ENCODE measurements at places on chromosomes 13 and 19.

DNA sequence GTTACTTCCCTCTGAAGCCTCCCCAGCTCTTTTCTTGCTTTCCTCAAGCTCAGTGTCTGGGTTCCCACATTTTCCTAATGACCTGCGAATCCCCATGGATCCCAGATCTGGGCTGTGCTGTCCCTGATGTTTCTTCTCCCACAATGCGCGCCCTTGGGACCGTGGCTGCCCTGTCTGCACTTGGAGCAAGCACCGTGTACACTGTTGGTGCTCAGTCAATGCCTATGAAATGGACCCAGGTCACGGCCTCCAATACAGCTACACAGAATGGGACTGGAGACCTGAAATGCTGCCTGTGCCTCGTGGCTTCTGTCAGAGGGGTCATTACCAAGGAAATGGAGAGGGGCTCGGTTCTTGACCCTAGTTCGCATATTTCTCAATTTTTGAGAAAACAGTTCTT, 160.1 kb upstream of the SOX1 start:
- no peak for DNase-seq

GRCh38 chr13:63699948-63700347, 2284.3 kb upstream of the PCDH20 start:
- no peak for DNase-seq

DNA sequence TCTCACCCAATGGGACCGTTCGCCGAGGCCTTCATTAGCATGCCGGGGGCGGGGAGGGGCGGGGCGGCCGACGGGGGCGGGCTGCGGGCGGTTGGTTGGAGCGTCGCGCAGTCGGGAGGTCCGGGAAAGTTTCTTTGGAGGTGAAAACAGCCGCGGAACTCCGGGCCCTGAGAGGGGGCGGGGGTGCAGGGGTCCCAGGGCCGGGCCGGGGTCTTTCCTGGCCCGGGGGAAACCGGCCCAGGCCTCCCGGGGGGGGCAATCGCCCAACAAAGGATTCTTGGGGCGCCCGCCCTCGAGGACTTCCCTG, at the start of gene HMG20B:
Gene HMG20B (plus strand): TSS at position 90 of the 307 bp plus-strand sequence. CDS start 366 bp downstream, outside the sequence.
- no peak for DNase-seq

GRCh38 chr19:35345671-35346111, 2.0 kb upstream of the FFAR1 start:
- DNase-seq, result no peak

DNA sequence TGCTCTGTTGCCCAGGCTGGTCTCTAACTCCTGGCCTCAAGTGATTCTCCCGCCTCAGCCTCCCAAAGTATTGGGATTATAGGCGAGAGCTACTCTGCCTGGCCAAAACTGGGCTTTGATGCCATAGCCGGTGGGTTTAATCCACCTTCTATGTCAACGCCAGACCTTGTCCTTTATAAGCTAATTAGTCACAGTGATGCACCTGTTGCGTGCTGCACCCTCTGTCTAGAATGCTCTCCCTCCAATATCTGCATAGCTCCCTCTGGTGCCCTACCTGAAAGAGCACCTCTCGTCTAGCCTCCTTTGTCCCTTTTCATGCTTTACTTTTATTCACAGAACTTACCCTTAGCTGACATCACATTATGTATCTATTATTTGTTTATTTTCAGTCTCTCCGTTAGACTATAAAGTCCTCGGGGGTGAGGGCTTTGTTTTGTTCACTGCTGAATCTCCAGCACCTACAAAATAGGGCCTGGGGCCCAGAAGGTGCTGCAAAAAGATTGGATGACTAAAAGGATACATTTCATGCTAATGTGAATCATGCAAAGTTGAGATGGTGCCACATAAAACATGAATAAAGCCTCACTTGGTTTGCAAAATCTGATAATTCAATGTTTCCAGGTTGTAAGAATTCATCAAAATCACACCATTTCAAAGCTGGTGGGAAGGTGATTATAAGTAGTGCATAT, 148.1 kb downstream of the USP12 start:
- DNase-seq, result no peak

DNA sequence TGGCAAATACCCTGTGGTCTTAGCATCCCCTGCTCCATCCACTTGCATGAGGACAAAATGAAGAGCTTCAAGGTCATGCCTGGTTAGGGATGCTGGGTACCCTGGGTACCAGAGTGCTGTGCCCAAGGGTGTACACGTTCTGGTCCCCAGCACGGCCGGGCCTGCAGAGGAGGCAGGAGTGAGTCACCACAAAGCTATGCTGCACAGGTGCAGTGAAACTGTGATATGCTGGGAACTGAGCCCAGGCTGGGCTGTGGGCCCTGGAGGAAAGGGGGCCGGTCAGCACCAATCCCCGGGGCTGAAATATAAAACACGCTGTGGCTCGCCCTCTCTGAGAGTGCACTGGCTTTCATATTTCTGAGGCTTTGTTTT, 95.1 kb downstream of the TSHZ3 start:
- DNase-seq, result no peak

DNA sequence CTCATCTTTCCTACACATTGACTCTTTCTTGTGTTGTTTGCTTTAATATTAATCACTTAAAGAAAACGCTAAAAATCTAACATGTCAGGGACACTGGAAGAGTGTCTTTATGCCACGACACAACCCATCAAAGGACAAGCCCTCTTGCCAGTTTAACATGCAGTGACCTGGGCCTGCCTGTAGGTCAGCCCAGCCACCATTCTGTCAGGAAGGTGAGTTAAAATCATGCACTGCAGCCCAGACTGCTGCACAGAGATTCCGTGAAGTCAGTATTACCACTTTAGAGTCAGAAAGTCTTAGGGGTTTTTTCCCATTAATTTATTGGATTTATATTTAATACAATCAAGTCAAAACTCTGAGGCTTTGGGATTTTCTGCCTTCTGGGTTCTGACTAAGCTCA, 58.0 kb downstream of the TNFRSF19 start:
- no peak for DNase-seq

DNA sequence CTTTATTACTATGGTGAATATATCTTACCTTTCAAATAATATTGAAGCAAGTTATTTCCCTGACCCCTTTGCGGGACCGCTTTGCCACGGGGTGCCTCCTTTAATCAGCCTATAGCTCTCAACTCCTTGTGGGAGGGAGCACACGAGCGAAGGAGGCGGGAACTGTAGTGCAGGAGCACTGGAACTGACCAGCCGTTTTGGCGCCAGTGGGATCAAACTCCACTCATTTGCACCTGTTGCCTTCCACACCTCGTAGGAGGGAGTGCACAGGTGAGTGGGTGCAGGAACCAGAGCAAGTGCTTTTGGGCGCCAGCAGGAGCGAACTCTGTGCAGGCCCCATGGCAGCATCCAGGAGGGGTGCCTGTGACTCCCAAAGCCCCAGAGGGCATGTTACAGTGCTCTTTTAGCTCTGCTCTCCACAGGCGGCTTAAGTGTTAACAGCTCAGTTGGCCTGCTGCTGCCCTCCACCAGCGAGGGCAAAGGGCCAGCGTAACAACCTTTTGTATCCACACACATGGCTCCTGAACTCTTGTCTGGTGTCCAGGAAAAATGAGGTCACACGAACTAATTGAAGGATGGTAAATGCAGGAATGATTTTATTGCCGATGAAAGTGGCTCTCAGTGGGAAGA, 206.9 kb downstream of the GGACT start:
- no peak for DNase-seq

- DNase-seq, result no peak
Measured at GRCh38 chr13:43008596-43008995, 14.8 kb upstream of the DNAJC15 start.

DNA sequence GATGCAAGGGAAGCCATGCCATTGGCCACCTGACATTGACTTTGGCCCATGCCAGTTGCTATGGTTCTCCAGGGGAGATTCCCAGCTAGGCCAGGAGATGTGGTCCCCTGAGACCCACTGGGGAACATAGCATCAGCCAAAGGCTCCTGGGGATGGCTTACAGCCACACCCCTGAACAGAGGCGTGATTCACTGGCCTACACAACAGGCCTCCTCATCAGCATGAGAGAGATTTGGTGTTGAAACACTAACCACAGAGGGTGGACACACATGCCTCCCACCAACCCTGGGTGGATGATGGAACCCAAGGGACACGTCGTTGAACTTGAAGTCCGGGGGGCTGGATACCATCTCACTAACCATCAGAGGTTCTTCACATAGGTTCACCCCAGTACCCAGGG, 14.4 kb downstream of the IQCN start:
- no peak for DNase-seq

GRCh38 chr19:369876-370275, 25.3 kb upstream of the MIER2 start:
- no peak for DNase-seq

- DNase-seq, result no peak
Measured at GRCh38 chr19:39814595-39814994, 19.4 kb downstream of the DYRK1B start.

DNA sequence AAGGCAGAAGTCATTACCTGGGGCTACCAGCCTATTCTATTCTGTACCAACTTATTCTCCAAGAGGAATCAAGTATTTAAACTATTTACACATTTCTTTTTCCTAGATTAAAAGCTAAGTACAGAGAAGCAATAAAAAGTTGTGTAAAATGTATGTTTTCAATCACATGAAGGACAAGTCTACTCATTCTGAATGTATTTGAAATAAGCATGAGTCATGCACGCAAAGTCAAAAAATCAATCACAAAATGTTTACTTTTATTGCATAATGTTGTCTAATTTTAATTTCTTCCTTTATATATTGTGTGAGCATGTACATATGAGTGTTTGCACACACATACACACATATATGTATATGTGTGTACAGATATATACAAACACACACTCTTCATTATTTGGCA, 136.7 kb downstream of the DACH1 start:
- no peak for DNase-seq

DNA sequence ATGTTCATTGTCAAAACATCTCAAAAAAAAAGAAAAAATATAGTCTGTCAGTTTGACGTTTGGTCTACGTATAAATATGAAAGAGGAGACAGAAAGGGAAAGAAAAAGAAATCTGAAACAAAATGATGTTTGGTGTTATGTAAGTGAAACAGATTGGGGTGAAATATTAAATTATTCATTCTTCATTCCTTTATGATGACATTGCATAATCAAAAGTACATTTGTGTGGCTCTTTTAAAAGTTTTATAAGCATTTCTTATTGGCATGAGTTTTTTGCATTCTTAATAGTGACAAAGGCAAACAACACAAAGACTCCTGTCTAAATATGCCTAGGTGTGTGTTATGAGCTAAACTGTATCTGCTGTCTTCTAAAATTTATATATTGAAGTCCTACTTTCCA, 232.6 kb downstream of the EFNB2 start:
- no peak for DNase-seq

- no peak for DNase-seq
Measured at GRCh38 chr19:48661711-48662090, 11.1 kb downstream of the NTN5 start.

- no peak for DNase-seq
Measured at GRCh38 chr13:79258489-79258888, 147.6 kb downstream of the RBM26 start.

DNA sequence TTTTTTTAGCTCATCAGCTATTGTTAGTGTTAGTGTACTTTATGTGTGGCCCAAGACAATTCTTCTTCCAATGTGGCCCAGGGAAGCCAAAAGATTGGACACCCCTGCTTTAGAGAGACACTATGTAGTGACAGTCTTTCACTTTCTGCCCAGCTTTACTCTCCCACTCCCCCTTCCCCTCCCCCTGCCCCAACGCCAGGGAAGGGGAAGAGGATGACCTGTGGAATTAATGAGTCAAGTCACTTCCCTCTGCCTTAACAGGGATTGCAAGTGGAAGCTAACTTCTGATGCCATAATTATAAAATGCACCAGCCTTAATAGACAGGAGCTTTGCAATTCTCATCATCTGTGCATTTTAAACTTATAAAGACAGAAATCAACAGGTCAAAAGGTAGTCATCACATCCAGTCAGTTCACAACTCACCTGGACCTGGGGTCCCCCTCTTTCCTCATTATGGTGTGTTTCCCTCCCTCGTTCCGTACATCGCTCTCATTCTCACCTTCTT, 1.6 kb downstream of the ZNF415 start:
- no peak for DNase-seq

DNA sequence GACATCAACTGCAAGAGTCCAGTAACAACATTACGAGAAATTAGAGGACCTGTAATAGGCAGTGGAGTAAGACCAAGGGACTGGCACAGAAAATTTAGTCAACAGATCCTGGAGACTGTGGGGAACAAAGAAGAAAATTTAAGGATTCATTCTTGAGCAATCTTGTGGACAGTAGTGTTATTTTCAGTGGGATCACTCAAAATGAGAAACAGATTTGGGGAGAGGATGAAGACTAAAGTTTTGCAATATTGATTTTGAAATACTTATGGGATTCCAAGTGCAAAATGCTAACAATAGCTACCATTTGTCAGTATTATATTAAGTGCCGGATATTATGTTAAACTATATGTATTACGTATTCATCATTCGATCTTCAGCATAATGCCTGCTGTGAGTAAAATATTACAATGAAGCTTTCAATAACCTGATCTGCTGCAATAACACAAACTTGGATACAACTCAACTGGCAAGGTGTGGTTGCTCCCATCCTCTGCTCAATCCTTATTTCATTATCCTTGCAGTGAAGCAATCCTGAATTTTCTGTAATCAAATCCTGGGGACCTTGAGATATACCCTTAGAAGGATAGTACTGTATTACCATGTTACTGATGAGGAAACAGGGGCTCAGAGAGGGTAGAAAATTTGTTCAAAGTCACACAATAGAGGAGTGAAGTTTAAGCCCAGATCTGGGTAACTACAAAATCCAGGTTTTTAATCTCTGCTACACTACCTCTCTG, 84.2 kb downstream of the SACS start:
- no peak for DNase-seq

GRCh38 chr13:30746791-30747190, 11.4 kb downstream of the ALOX5AP start:
- no peak for DNase-seq

- no peak for DNase-seq
Measured at GRCh38 chr13:114107686-114108081, 24.7 kb downstream of the RASA3 start.

GRCh38 chr19:11465600-11465999, 15.2 kb downstream of the ELAVL3 start:
- DNase-seq, result no peak

- no peak for DNase-seq
Measured at GRCh38 chr13:20685092-20685491, 18.4 kb upstream of the IL17D start.

DNA sequence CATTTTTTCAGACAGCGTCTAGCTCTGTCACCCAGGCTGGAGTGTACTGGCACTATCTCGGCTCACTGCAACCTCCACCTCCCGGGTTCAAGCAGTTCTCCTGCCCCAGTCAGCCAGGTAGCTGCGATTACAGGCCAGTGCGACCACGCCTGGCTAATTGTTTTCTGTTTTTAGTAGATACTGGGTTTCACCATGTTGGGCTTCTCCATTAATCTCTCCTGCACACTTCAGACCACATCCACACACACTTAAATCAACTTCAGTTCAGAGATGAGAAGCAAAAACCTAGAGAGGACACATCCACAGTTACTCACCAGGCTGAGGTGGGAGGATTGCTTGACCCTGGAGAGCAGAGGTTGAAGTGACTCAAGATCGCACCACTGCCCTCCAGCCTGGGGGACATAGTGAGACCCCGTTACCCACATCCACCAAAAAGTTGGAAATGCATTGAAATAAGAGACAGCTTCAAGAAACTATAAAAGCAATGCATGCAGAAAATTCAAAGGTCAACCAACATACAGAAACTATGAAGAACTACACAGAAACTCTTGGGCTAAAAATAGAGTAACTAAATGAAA, 42.3 kb downstream of the ZNF611 start:
- no peak for DNase-seq

GRCh38 chr13:76720416-76720815, 165.8 kb downstream of the KCTD12 start:
- DNase-seq, result no peak

All from CD4-positive, alpha-beta T cell treated with Interferon gamma for 1 hour (primary cell).